ENCODE measurements at places on chromosomes 5 and 9.

DNA sequence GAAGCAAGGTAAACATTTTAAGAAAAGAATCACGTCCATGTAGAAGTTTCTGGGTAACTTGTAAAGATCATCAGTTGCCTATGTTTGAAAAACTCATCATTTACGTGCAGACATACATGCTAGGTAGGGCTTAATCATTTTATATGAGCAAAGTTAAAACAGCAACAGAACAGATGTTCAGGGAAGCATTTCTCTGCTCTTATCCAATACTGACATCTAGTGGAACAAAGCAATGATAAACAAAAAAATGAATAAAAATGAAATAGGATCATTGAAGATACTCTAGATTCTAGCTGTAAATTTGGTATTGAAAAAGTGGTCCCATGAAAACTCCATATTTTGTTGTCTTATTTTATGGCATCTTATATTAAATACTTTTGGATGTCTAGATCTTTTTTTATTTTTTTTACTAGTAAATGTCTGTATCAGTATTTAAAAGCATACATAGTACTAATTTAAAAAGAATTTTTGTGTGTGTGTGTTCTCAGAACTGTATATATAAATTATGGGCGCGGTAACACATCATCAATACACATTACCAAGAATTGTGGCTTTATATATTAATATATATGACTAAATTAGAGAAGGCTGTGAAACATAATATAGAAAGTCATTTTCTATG, 1050.2 kb downstream of the CDH12 start:
- DNase-seq = no peak

- no peak for DNase-seq
Observed at GRCh38 chr5:156647034-156647451, 203.1 kb upstream of the PPP1R2B start.

DNA sequence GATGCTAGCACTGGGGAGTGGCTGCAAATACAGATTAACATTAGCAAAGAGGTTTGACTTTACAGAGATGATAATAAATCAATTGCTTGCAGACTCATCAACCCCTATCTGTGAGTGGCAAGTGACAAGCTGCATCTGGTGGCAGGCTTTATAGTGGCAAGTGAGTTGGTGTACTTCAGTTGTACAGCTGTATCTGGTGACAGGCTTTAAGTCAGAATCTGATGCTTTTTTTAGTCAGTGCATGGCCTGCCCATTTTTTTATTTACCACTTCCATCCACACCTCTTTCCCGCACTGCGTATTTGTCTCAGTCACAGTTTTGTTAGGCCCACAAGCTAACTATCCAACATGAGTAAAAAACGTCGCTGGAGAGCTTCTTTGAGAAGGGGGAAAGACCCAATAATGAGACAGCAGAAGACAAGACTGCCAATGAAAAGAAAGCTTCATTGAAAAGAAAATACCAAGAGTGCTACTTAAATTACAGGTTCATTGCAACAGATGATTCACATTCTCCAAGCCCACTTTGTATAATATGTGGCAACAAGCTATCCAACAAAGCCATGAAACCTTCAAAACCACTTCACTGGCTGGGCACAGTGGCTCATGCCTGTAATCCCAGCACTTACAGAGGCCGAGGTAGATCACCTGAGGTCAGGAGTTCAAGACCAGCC, 23.1 kb downstream of the ANP32B start:
- DNase-seq = no peak

GRCh38 chr5:136186796-136187195, 6.2 kb downstream of the SMIM32 start:
- DNase-seq = no peak

DNA sequence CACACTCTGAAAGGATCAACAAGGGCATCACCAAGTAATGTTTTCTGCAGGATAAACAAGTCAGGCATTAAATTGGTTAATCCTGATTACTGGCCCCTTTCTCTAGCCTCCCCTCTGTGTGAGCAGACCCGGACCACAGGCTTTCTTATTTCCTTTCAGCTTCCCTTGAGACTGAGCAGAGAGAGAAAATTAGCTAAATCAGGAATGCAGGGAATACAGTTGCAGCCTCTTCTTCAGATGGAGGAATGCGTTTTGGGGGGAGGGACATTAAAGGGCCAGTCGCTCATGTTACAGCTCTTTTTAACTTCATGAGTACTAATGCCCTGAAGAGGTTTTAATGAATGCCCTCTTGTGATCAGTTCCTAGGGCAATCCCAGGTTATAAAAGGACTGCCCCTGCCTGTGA, 19.8 kb downstream of the PCDHAC2 start:
- DNase-seq = no peak

DNA sequence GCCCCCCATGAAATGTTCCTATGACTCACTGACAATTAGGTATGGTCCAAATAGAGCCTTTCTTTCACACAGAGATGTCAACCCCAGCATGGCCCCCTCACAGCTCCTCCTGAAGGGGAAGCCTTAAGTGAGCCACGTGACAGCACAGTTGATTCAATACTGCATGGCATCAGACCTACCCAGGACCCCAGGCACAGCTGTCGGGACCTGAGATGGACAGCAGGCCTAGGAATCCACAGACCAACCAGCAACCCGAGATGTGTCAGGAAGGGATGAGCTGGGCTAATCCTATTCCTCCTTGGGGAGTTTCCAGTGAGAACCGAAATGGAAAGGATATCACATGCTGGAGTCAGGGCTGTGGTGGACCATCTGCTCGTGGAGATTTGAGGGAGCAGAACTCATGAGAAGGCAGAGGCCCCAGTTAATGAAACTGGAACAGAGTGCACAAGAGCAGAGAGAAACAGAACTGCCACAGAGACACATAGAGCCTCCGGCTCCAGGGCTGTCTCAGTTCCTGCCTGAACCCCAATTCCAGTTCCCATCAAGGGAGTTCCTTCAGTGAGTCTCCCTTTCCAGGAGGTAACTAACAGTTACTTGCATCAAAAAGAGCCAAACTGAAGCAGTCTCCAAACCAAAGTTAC, 42.1 kb upstream of the SMIM23 start:
- no peak for DNase-seq

GRCh38 chr5:39461007-39461682, 36.4 kb upstream of the DAB2 start:
- no peak for DNase-seq

GRCh38 chr9:4690144-4690543, 10.8 kb downstream of the CDC37L1 start:
- DNase-seq = no peak

DNA sequence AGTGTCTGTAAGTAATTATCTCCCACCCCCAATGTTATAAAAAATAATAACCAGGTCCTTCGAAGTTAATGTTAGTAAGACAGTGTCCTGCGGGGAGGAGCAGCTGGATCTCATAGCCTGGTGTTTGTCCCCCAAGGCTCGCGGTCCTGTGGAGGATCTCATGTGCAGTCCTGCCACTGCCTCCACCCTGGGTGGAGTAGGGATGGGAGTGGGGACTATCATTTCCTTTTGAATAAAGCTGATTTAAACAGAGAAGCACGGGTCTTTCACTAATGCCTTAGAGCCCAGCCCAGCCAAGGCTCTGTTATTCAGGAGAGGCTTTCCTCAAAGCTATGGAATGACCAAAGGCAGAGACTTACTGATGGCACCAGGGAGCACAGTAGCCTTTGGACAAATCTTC, 40.2 kb downstream of the SUB1 start:
- DNase-seq = no peak

GRCh38 chr5:179126506-179126991, 66.4 kb downstream of the ZNF354C start:
- DNase-seq = no peak

GRCh38 chr5:151062405-151063141, 18.3 kb downstream of the TNIP1 start:
- DNase-seq = no peak

GRCh38 chr5:55241746-55242145, 8.3 kb upstream of the CCNO start:
- DNase-seq = no peak

- no peak for DNase-seq
Observed at GRCh38 chr5:53478411-53479044, 1.9 kb upstream of the FST start.

- DNase-seq = no peak
Observed at GRCh38 chr5:109805883-109806282, 116.2 kb downstream of the MAN2A1 start.

GRCh38 chr5:176342766-176343458, 18.7 kb downstream of the KIAA1191 start:
- DNase-seq = no peak

- no peak for DNase-seq
Observed at GRCh38 chr9:113306566-113306965, 3.4 kb upstream of the RNF183 start.

GRCh38 chr9:136695955-136696354, 8.7 kb upstream of the AGPAT2 start:
- DNase-seq = no peak

DNA sequence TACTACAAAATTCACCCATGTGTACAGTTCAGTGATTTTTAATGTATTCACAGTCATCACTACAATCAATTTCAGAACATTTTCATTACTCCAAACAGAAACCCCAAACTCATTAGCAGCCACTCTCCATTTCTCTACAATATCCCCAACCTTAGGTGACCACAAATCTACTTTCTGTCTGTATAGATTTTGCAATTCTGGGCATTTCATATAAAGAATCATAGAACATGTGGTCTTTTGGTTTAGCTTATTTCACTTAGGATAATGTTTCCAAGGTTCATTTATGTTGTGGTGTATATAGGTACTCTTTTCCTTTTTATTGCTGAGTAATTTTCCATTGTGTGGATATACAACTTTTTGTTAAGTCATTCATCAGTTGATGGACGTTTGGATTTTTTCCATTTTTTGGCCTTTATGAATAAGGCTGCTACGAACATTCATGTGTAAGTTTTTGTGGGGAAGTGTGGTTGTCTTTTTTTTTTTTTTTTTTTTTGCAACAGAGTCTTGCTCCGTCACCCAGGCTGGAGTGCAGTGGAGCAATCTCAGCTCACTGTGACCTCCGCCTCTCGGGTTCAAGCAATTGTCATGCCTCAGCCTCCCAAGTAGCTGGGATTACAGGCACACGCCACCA, 54.5 kb downstream of the DOCK8 start:
- DNase-seq = no peak

DNA sequence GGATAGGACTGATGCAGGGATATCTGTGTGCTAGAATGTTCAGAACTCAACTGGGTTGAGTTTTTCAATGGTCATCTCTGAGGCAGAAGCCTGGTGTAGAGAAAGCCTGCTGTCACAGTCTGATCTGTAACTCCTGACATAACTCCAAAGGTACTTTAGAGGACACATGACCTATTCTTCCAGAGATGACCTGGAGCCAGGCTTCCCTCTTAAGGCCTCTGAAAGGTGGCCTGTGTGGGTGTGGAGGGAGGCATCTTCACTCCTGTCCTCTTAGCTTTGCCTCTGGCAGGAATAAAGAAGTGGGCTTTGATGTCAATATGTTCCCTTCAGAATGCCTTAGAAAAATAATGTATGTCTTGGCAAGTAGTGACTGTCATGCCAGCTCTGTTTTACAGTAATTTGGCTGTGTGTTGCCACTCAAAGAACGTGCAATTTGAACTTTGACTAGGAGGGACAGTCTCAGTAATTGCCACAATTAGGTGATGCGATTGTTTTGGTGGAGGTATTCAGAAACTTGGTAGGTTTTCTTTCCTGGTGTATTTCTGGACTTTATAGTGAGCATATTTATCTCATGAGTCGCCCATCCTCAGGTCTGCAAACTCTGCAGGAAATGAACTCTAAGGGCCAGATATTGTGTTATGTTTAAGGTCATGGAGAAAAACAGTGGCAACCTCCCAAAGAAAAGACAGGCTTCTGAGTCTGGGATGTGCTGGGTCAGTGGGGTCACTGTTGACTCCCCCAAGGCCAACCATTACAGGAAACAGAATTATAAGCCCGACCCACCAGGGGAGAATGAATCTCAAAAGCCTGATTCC, 3.2 kb upstream of the C5orf63 start:
- DNase-seq = no peak

GRCh38 chr5:15797116-15797515, 297.1 kb downstream of the FBXL7 start:
- no peak for DNase-seq

DNA sequence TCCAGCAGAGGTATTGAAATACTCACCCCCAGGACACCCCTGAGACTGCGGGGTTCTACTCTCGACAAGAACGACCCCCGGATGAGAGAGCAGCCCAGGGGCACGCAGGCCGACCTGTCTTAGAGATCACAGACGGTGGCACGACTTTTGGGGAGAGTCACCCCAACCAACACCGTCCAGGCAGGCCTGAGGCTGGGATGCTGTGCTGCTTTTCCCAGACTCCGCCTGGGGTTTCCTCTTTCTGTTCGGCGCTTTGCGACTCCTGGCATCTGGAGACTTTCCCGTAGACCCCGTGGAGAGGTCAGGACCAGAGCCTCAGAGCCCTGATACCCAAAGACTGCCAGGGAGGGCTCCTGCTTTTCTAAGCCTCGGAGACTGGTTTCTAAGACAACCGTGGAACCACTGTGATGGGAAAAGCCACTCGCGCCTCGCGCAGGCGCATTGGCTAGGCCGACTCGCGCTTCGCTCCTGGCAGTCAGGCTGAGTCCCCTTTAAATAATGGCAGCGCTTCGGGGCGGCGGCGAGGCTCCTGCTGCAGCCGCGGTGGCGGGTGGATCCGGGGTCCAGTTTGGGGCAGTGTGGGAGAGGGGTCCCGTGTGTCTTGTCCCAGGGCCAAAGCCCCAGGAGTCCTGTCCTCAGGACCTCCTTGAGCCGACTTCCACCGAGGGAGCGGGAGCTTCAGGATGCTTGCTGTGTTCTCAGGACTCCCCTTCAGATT, 484.0 kb downstream of the SPATA31A7 start:
- no peak for DNase-seq

- no peak for DNase-seq
Observed at GRCh38 chr5:154797762-154798161, 42.6 kb downstream of the LARP1 start.

DNA sequence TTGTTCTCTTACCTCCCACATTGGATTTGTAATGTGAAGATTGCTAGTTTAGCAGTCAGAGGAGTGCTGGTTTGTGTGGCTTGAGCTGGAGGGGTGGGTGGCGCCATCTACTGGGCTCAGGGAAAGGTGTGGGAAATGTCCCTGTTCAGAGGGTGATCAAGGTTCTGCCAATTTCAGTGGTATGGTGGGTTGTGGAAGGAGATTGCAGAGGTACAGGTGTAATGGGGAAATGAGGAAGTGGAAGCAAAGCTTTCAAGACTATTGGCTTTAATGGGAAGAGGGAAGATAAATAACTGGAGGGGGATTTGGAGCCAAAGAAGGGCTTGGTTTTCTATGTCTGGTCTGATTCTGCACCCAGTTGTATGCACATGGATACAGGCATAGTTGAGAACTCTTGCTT, 76.4 kb downstream of the OSMR start:
- no peak for DNase-seq

DNA sequence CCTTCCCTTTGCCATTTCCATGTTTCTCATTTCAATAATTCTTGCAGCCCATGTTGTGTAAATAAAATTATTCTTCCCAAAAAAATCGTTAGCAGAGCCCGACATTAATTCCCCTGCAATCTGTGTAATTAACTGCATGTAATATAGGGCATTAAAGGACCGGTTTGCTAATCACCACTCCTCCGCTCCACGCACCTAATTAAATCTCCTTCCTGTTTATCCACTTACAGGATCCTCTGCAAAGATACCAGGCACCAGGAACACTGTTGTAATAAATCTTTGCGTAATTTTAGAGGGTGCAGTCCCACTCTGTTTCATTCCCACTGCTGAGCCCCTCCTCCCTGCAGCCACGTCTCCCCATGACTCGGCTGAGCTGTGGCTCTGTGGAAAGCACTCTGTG, 105.0 kb upstream of the PPP1R26 start:
- no peak for DNase-seq

- no peak for DNase-seq
Observed at GRCh38 chr9:21519855-21520434, 37.8 kb upstream of the IFNE start.
